ENCODE measurements at places on chromosomes 2 and 18.

DNA sequence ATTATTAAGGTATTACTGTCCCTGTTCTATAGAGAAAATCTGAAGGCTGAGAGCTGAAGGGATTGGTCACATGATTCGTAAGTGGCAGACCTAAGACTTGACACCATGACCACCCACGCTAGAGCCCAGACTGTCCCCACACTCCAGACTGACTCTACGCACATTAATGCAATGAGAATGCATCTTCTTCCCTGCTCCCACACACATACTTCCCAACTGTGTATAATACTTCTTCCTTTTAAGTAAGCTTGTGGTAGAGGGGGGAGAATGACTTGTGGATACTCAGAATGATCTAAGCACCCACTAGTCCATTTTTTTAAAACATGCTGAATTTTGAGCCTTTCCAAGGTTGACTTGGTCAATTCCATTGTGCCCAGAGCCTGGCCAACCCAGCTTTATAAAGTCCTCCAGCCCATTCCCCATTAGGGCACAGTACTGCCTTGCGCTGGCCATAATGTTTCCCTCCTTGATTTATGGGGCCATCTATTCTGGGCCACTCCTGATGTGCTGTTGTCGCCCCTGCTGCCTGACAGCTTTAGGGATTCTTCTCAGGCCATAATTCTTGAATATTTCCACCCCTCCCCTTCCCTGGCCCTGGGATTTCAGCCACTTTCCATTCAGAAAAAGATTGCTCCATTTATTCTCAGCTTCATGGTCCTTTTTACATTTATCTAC, 28.7 kb downstream of the ALK start:
- no peak for DNase-seq

DNA sequence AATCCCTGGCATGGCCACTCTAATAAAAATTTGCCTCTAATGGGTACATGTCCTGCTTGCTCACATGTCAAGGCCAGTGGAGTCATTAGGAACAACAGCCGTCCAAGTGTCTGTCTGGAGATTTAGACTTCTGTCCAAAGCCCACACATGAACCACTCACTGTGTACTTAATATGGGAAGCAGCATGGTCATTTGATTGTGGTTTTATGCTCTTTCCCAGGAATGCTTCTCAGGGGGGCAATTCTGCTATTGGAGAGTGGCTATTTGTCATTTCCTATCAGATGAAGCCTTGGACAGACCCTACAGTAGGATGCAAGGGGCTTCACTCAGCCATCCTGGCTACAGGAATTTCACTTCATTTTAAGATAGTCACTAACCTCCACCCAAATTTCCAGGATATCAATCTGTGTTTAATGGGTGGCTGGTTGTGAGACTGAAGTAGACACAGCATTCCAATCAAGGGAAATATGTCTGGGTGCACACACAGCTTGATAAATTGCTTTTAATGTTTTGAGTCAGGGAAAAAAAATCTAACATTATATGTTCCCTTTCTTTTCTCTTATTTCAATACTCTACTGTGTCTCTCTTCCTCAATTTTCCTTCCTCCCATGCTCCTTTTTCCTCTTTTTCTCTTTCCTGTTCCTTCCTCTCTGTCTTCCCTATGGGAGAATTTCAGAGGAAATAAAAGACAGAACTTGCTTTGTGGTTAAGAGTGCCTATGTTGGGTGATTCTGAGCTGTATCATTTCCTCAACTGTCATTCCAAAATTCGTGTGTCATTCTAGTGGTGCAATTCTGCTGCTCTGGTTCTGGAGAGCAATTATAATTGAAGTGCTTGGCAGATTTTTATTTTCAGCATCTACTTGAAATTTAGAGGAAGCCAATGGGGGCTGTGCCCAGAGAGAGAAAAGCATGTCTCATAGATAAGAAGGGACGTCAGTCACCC, 320.1 kb downstream of the OSR1 start:
- no peak for DNase-seq

DNA sequence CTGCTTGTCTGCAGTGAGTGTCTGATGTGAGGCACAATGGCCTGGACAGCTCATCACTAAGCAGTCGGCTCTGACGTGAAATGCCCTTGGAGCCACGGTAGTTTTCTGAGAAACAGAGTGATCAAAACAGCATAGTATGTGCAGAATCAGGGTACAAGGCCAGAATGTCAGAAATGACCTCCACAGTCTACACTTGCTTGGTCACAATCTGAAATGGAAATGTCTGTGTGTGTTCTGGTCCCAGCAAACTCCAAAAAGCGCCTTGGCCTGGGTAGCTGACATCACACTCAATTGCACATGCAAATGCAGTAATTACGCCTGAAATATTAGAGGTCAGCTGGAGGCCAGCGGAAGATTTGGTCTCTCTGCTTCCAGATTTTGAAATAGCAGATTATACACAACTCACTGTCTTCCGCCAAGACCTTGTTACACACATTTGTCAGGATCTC, 95.4 kb downstream of the CTAGE1 start:
- no peak for DNase-seq

DNA sequence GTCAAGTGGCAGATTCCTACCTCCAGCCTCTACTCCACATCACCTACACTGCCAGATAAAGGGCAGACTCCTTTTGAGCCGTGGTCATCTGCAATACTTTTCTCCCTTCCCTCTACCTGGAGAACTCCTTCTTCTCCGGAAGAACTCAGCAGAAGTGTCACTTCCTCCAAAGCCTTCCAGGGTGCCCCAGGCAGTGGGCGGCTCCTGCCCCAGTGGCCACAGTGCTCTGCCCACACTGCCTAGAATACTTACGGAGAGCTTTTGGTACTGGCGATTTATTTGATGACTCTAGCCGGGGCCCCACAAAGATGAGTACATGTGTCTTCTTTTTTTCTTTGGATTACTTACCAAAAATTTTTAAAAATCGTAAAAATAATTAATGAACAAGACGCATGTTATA, 39.7 kb downstream of the FOSL2 start:
- no peak for DNase-seq

- DNase-seq: no peak
These were observed 9.1 kb upstream of the HPCAL1 start for GRCh38 chr2:10293603-10294002.

- DNase-seq: no peak
These were observed 245.4 kb upstream of the MEIS1 start for GRCh38 chr2:66189553-66189952.

GRCh38 chr2:215356948-215357461, 45.1 kb downstream of the ATIC start:
- no peak for DNase-seq
